ENCODE measurements at places on chromosomes 12 and 14.

DNA sequence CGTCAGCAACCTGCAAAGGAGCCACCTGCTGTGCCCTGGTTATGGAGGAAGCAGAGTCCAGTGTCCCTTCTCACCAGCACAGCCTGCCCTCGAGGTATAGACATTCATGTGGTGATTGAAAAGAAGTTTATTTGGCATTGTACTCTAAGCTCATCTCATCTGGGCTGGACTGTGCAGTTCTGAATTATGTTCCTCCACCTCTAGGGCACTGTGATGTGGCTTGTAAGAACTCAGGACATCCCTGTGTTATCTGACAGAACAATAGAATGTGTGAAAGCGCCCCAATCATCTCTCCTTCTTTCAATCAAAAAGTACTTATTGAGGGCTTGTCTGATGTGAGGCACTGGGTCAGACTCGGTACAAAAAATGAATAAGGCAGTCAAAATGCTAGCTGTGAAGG lies 140.1 kb downstream of the DHRS2 start:
- no peak for DNase-seq

GRCh38 chr12:76422543-76423438 lies 74.6 kb upstream of the BBS10 start:
- DNase-seq: no peak

GRCh38 chr12:2284857-2285256 lies 232.1 kb downstream of the CACNA1C start:
- no peak for DNase-seq

GRCh38 chr12:26056335-26056734 lies 68.5 kb downstream of the BHLHE41 start:
- no peak for DNase-seq

DNA sequence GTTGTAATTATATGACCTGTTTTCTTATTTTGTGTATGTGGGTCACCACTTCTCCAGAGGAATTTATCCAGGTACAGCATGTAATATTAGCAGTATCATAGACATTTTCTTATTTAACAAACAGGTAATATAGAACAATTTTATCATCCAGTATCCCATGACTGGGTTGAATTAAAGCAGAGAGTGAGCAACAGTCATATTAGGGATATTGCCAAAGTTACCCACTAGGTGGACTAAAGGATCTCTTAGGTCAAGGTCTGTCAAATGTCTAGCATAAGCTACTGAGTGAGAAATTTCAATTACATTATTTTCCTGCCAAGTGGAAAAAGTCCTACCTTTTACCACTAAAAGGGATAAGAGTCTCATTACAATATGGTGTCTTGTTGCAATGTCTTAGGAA lies 62.1 kb upstream of the TRIM9 start:
- no peak for DNase-seq

GRCh38 chr12:26697217-26697616 lies 135.8 kb downstream of the ITPR2 start:
- DNase-seq: no peak

DNA sequence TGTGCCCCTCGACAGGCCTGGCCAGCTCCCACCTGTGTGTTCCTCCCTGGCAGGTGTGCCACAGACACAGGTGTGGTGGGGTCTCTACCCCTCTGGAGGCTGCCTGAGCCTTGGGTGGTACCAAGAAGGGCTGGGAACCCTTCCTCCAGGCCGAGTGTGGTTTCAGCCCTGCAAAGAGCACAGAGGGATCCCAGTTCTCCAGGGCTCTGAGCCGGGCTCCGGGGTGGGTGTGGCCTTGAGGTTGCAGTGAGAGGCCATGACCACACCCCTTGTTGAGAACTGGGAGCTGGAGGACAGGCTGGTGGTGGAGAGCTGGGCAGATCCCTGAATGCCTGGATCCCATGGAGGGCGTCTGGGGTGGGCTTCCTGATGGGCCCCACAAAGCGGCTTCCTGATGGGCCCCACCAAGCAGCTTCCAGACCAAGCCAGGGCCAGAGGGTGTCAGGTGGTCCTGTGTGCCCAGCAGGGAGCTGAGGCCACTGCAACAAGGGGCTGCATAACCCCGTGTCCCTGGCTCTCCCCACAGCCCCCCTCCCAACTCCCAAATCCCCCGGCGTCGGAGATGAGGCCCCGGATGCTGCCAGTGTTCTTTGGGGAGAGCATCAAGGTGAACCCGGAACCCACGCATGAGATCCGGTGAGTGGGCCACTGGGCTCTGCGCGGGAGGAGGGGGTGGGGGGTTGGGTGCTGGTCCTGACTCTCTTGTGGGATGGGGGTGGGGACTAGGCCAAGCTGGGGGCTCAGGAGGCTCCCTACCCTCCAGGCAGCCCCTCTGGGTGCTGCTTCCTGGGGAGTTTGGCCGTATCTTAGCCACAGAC lies 16.6 kb downstream of the RFLNA start:
- no peak for DNase-seq

DNA sequence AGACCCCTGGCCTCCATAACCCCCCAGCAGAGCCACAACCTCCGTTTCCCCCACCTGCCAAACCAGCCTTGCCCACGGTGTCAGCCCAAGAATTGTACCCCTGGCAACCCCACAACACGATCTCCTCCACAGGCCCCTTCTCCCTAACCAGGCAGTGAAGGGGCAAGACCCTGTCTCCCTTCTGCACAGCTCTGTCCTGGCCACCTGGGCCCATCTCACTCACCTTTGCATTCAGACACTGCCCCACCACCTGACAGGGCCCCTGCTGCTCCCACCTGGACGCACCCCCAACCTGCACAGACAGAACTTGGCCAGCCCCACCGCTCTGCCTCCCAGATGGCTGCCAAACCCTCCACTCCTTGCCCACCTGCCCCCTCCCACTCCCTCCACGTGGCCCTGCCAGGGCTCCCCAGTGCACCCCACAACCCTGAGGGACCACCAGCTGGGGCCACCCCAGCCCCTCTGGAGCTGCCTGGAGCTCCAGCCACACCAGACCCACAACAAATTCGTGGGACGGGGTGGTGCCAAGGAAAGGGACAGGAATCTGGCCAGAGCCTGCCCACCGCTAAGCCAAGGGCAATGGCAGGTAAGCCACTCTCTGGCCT lies 11.8 kb downstream of the AHNAK2 start:
- no peak for DNase-seq

DNA sequence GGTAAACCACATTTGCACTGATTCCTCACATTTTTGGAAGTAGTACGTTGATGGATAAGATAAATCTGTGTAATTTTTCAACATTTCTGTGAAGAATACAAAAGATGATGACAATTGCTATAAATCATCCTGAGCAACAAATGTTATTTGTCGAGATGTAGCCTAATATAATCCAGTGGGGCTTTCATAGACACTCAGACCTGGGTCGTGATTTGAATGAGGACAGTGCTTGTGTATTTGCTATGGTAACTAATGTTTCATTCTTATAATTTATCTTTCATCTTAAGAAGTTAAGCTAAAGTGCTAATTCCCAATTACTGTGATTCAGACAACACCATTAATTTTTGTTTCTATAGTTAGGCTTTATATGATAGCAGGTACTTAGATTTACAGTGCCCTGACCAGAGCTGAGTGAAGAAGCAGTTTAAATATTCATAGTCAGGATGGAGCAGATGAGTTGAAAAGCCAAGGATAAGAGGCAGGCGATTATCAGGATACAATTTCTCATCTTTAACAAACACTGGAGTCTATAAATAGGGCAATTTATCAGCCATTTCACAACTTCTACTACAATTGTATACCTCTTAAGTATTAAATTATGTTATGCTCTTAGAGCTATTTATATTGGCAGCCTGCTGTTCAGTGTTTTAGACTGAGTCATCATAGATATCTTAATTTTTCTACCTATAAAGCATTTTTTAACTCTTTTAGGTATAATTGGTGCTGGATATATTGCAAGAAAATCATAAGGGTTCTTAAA lies 359.9 kb downstream of the TRHDE start:
- DNase-seq: no peak

DNA sequence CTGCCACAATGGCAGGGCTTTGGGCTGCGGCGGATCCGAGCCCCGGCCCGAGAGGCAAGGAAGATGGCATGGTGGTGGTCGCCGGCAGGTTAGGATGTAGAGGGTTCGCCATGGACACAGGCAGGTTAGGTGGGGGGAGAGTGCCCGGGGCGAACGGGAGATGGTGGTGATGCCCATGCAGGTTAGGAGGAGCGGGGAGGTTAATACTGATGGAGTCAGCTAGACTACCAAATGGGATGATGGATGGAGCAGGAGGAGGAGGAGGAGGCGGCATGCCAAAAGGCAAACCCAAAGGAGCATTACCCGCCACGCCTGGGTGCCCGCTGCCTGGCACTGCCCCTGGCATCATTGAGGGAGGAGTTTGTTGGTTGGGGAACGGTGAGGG lies 6.2 kb downstream of the MYL6 start:
- no peak for DNase-seq

GRCh38 chr14:35932659-35933159 lies 106.6 kb downstream of the BRMS1L start:
- DNase-seq: no peak

GRCh38 chr14:92600318-92601053 lies 86.9 kb downstream of the RIN3 start:
- DNase-seq: no peak

DNA sequence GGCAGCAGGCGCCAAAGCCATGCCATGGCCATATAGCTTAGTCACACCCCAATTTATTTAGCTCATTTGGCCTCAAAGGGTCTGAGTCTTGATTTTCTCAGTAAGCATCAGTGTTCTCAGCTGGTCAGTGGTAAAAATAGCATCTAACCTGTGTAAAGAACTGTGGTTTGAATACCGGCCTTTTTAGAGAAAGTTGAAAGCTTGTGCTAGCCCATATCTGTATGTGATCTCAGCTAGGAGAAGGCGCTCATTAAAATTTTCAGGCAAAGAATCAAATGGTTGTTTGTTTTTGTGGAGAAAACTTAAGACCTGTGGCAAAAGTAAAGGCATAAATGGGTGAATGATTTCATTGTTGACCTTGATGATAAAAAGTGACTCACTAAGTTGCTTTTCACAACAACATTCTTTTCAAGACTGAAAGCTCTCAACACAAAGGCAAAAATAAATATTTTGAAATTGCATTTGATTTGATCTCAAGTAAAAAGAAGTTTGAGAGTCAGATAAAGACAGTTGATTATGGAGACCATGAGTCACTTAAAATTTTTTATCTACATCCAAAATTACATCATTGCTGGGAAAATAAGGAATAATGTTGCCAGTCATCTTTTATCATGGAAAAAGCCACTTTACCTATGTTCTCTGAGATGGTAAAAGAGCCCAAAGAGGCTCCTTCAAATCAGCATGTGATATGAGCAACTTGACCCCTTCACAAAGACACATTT lies 128.5 kb upstream of the RGS6 start:
- DNase-seq: no peak

Measured in CD4-positive, alpha-beta T cell treated with Interleukin-15 for 4 hours (primary cell).